ENCODE measurements at places on chromosomes 4 and X.
A peak's percentile ranks its signal among the peaks of the same experiment; 100 is the strongest.

GRCh38 chr4:138236037-138236436, 6.1 kb downstream of the SLC7A11 start:
- no peak for DNase-seq

DNA sequence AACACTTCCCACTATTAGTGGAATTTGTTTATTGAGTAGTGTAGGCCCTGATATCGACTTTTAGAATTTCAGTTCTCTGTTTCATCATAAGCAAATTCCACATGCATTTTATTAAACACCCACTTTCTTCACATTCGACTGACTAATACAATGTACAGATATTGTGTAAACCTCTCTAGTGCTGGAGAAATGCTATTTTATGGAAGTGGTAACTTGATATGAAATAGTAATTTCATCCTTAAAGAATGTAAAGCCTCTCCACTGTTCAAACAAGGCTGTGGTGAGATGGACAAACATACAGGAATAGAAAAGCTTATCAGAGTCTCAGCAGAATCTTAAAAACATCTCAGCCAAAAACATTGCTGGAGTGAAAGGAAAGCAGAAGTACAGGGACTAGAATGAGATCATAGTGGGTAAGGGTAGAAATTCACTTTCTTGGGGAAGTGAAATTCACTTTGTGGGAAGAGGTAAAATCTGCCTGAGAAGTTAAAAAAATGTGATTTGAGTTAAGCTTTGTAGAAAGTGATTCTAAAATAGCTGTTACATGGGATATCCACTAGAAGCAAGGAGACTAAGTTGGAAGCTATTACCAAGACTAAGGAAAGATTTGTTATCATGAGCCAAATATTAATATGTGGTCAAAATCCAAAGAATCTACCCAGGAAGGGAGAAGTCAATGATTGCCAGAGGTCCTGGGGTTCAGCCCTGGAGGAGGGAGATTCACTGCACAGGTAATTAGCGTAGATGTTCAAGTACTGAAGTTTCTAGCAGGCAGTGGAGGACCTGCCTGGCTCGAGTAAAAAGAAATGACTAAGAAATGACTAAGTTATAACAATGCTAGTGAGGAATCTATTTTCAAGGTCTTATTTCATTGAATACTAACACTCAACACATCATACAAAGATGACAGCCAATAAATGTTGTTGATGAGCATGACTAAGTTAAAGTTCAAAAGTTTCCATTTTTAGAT, 398.3 kb upstream of the FAM47C start:
- no peak for DNase-seq

GRCh38 chr4:95091272-95091671, 333.5 kb downstream of the BMPR1B start:
- no peak for DNase-seq

DNA sequence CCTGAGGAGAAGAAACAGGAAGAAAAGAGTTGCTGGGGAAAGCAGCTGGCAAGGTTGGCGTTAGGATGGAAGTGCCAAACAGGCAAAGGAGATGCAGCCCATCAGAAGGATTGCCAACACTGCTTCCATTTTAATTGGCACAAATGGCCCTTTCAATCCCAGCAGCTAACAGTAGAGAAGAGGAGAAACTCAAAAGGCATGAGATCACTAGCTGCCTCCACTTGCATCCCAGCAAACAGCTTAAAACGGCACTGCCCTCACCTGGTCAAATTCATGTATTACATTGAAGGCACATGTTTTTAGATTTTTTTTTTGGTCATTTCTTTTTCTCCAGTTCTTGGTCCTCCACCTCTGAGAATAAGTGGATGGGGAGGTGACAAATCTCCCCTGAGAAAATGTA, 14.9 kb upstream of the LOC101059915 start:
- DNase-seq: peak; percentile 42

DNA sequence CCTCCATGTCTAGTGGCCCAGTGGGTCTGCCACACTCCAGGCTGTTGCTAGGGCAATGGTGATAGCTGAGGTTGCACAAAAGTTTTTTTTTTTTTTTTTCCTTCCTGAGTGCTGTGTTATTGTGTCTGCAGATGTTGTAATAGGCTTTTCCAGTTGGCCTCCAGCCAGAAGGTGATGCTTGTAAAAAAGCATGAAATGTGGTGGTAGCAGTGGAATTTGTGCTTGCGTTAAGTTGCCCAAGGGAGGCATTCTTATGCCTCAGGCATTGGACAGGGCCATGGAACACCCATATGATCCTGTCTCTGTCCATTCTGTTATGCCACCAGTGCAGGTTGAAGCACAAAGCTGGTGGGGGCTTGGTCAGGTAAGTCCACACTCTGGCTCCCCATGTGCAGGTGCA, 660.5 kb upstream of the SPANXN1 start:
- no peak for DNase-seq

DNA sequence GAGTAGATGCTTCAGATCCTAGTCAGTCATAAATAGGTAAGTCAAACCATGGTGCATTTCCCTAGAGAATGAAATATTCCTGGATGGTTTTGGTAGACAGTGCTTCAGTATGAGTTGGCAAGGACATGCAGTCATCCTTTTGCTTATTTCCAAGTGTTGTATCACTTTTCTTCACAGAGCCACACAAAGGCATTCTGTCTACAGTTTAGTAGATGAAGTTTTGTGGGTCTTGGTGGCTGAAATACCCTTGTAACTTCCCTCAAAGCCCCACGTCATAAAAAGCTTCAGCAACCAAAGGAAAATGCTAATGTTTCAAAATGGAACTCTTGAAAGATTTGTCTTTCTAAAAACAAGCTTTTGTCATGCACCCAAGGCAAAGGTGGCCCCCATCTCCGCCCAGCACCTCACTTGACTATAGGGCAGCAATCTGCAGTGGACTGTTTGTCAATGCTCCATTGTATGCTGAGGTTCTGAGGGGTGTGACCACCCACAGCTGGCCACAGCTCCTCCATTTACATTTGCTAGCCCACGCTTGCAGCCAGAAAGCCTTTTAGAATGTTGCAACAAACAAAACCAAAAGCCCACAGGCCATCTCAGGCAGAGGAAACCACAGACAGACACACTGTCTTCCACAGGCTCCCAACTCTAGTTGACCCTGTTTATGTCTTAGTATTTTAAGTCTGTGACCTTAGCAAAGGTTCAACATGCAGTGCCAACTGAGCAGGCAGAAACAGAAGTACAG, 87.1 kb upstream of the FAM9C start:
- DNase-seq: peak; percentile 63

DNA sequence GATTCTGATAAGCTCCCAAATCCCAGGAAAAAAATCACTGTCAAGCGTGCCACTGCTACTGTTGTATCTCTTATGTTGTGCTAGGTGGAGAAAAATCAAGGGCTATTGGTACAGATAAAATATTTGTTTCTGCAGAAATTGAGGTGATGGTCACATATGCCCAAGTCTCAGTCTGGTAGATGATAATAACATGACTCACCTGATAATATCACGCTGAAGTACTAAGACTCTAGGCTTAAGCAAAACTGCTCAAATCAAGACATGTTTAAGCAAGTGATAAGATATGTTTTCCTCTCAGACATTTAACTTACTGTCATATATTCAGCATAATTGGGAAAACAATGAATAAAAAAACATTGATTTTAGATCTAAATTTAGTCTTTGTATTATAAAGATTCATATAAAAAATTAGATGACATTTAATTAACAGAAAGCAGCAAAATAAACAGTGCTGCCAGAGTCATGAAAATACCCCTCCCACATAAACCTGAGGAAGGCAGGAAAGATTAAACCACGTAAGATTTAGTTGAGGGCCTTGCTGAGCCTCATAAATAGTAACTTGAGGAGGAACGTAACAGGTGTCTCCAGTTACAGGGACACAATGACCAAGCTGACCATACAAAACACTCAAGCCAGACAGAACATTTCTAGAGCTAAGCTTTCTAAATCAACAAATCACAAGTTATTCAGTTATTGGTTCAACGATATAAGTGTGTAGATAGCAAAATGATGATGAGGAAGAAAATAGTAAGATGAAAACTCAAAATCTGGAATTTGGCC, 143.5 kb downstream of the CHM start:
- no peak for DNase-seq

DNA sequence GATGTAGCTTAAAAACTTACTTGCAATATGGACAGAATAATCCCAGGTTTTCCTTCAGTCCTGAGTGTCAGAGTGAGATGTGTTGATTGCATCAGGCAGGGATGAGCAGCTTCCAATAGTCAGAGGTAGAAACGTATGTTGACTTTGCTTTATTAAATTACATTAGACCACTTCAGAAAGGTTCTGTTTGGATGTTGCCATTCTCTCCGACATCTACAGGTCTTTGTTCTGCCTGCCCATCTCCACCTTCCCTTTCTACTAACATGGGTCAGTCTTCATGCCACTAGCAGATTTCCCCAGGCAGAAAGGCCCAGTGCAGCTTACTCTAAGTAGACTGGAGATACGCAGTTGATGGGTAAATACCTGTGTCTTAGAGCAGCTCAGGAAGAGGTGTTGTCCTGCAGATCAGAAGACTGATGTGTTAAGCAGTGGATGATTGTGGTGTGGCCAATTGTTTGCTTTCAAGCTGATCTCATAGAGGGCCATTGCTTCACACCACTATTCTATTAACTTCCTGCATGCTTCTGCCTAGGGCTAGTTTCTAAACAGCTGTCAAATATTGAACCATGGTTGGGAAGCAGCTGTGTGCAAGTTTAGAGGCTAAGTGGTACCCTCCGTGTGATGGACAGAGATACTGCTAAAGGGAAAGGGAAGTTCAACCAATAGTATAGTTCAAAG, 1.8 kb downstream of the FRMPD4 start:
- no peak for DNase-seq

- no peak for DNase-seq
Measured at GRCh38 chrX:134797390-134797700, 139.1 kb upstream of the PLAC1 start.

- no peak for DNase-seq
Measured at GRCh38 chr4:18980516-18981233, 959.1 kb upstream of the LCORL start.

DNA sequence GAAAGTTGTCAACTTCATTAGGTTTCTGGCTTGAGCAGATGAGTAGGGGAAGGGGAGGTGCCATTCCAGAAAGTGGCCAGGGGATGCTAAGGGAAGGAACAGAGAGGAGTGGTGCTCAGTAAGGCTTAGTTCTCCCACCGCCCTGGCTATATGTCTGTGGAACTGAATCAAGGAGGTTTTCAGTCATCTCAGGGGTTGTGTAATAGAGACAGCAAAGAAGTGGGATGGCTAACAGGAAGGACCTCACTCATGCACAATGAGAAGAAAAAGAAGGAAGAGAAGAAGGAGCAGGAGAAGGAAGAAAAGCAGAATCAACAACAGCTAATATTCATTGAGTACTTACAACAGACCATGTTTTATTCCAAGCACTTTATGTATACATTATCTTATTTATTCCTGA, 368.7 kb downstream of the MID1IP1 start:
- DNase-seq: no peak

DNA sequence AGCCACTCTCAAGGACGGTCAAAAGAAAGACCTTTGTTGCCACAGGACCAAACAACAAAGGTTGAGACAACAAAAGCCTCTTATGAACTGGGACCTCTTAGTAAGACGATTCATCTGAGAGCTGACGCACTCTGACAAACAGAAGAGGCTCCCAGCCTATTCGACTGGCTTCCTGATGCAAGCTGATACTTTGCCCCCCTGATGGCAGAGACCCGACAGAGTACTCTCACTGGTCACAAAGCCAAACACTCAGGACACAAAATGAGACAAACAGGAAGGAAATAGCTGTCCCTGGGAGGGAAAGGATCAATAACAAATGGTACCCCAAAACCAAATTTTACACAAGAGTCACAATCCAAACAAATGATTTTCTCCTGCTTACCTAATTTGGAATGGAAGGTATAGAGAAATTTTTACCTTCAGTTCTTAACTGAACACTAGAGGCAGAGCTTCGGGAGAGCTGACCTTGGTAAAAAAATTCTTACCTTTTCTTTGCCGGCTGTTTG, 75.2 kb upstream of the PLAC8 start:
- no peak for DNase-seq

DNA sequence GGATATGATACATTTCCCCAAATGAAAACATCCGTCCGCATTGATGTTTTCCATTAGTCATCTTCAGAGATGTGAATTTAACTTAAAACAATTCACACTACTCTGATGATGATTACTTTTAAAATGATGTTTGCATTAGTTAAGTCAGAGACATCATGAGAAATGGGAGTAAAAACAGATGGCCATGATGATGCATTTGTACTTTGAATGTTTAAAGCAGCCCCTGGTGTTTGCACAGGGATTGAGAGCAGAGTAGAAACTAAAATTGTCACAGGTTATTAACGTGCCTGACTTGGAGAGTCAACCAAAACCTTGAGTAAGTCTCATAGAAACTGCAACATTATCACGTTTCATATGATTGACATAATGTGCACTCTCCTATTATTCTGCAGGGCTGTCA, 117.2 kb downstream of the CFAP299 start:
- no peak for DNase-seq

DNA sequence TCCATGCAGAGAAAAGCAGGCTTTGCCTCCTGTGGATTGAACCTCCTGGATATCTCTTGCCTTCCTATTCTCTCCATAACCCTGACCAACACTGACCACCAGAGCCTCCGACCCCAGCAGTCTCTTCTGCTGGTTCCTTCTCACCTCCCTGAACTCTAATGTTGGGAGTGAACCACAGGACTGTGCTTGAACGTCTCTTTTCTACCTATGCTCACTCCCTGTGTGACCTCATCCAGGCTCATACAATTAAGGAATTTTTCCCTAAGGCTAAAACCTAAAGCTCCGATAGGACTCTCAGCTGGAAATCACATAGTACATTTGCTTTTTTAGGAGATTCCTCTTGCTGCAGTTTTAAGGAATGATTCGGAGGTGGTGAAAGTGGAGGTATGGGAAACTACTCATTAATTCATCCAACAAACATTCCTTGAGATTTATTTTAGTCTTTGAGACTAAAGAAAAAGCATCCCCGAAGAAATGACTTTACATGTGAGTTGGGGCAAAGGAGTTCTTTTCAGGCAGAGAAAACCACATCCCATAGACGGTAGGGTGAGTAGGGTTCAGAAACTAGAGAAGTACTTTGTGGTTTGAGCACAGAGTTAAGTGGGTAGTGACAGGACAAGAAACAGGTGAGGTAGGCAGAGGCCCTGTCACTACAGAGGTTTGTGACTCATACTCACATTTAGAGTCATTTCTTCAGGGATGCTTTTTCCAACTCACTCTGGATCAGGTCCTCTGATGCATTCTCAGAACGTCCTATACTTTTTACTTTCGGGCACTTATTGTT, 30.8 kb downstream of the NDNF start:
- no peak for DNase-seq

DNA sequence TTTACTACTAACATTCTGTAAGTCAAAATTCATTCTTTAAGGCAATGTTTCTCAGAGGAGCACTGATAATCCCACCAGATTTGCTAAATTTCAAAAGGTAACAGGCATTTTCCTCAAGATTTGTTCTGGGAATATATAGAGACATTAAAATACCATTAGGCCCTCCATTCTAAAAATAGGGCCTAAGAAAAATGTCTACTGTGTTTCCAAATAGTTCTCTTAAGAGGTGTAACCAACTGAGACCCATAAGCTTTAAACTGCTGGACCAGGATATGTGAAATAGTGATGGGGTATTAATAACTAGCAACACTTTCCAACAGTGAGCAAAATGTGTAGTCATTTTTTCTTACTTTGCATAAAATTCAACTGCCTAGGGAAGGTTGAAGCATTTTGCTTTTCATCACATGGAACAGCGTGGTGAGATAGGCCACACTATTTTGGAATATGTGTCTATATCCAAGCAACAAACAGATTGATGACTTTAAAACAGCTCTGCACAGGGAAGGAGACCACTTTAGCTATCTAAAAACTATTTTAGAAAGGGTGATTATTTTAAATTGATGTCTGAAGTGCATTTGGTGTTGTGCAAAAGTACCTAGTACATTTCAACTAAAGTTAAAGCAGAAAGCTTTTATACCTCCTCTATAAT, 89.9 kb downstream of the CORIN start:
- DNase-seq: no peak
